ENCODE measurements at places on chromosomes 13 and 19.
A peak's percentile ranks its signal among the peaks of the same experiment; 100 is the strongest.

GRCh38 chr13:46720189-46720588 is 76.8 kb downstream of the ESD start:
- DNase-seq, result peak; percentile 30

- DNase-seq, result peak; percentile 49
Observed at GRCh38 chr19:17889609-17890214, 18.0 kb downstream of the SLC5A5 start.

DNA sequence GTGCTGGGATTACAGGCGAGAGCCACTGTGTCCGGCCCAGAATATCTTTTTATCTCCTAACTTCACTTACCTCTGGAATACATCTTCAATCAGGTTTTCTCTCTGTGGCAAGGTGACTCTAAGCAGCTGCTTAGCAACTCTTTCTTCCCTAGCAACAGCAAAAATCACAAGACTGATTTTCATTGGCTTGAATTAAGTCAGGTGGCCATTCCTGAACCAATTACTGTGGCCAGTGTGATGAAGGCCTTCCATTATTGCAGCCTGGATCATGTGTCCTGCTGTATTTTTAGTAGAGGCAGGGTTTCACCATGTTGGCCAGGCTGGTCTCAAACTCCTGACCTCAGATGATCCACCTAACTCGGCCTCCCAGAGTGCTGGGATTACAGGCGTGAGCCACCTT is 9.0 kb upstream of the LTBP4 start:
- DNase-seq, result peak; percentile 74

- no peak for DNase-seq
Observed at GRCh38 chr13:22357132-22357531, 686.3 kb downstream of the FGF9 start.

- DNase-seq, result no peak
Observed at GRCh38 chr13:94454906-94455305, 24.6 kb downstream of the DCT start.

DNA sequence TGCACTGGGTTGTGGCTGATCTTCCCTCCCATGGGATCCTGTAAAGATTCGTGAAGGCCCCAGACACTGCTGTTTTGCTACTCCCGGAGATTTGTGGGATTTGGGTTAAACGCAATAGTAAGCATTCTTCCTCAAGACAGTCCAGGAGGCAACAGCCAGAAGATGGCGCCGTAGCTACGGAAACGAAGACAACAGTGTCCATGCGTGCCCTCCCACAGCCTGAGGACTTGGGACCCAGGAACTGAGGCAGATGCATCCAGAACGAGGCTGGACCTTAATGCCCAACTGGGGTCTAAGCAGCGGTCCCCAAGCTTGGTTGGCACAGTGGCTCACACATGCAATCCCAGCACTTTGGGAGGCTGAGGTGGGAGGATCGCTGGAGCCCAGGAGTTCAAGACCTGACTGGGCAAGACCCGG is 57.6 kb upstream of the ZNF507 start:
- DNase-seq, result no peak

Measured in GM13976 (cell line).